A549 treated with AZD2906 at 1 μM for 4 hours (cell line): ENCODE measurements at places on chromosomes 7 and 10. TPM values are rescaled to one million over a fixed set of nuclear protein-coding genes. Genes with fewer than 3 reads are reported as not detected.

The UTF1 gene
- not detected in 5 replicates for total RNA-seq

The SH2D4B gene
- total RNA-seq, result 0.02 to 0.06 TPM (median 0.03 TPM) in 4 of 5 replicates, not detected in the other

The C10orf53 gene
- total RNA-seq, result not detected in 5 replicates

The IRF5 gene
- total RNA-seq, result 13.2 to 16.2 TPM (median 15.0 TPM) in 5 replicates

The NFE2L3 gene
- 7.5 to 9.1 TPM (median 7.7 TPM) in 5 replicates for total RNA-seq

The CROT gene
- total RNA-seq, result 5.5 to 7.1 TPM (median 6.4 TPM) in 5 replicates

The CNTNAP2 gene
- 0.02 to 0.05 TPM (median 0.02 TPM) in 4 of 5 replicates, not detected in the other for total RNA-seq

The PDE6C gene
- total RNA-seq, result not detected in 5 replicates

The TMEM178B gene
- total RNA-seq, result 1.1 to 1.5 TPM (median 1.3 TPM) in 5 replicates

The SEMA3E gene
- 1.8 to 2.3 TPM (median 1.9 TPM) in 5 replicates for total RNA-seq

The EBF3 gene
- total RNA-seq, result 0.13 to 0.33 TPM (median 0.20 TPM) in 5 replicates

The CPSF4 gene
- 30.8 to 42.9 TPM (median 41.9 TPM) in 5 replicates for total RNA-seq

The UCN3 gene
- total RNA-seq, result not detected in 5 replicates

The INHBA gene
- total RNA-seq, result 0.23 to 0.66 TPM (median 0.41 TPM) in 5 replicates

The ADIRF gene
- 0.19 to 0.30 TPM in 2 of 5 replicates, not detected in the others for total RNA-seq

The CUBN gene
- 0.02 to 0.06 TPM (median 0.05 TPM) in 5 replicates for total RNA-seq

The PILRA gene
- 2.6 to 5.1 TPM (median 4.1 TPM) in 5 replicates for total RNA-seq

The DDC gene
- total RNA-seq, result 0.54 to 1.4 TPM (median 0.93 TPM) in 5 replicates

The GLI3 gene
- 0.08 to 0.30 TPM (median 0.23 TPM) in 5 replicates for total RNA-seq

The PI4K2A gene
- total RNA-seq, result 20.7 to 24.1 TPM (median 22.4 TPM) in 5 replicates

The NAT16 gene
- 0.13 to 0.19 TPM (median 0.15 TPM) in 5 replicates for total RNA-seq

The PIP gene
- 0.16 to 0.41 TPM (median 0.29 TPM) in 3 of 5 replicates, not detected in the others for total RNA-seq

The CPA2 gene
- total RNA-seq, result 0.05 to 0.33 TPM (median 0.11 TPM) in 3 of 5 replicates, not detected in the others

The PHTF2 gene
- 11.2 to 19.7 TPM (median 14.4 TPM) in 5 replicates for total RNA-seq

The NUTM2E gene
- 0.34 to 0.51 TPM (median 0.43 TPM) in 5 replicates for total RNA-seq

The BAIAP2L1 gene
- total RNA-seq, result 37.8 to 39.3 TPM (median 38.3 TPM) in 5 replicates

The GIMAP1 gene
- not detected in 5 replicates for total RNA-seq

The TEX36 gene
- total RNA-seq, result not detected in 5 replicates

The CFAP70 gene
- 0.17 to 0.31 TPM (median 0.22 TPM) in 5 replicates for total RNA-seq

The SFR1 gene
- 12.1 to 16.2 TPM (median 12.6 TPM) in 5 replicates for total RNA-seq

The HOXA2 gene
- 0.40 to 0.85 TPM (median 0.76 TPM) in 5 replicates for total RNA-seq

The LIPN gene
- total RNA-seq, result not detected in 5 replicates

The HIF1AN gene
- 12.3 to 19.1 TPM (median 16.9 TPM) in 5 replicates for total RNA-seq

The CLRN3 gene
- total RNA-seq, result not detected in 5 replicates

The KCNIP2 gene
- total RNA-seq, result 0.35 to 0.60 TPM (median 0.47 TPM) in 5 replicates

The CHST3 gene
- total RNA-seq, result 49.9 to 62.3 TPM (median 61.0 TPM) in 5 replicates

The GRID1 gene
- 0.21 to 0.41 TPM (median 0.29 TPM) in 5 replicates for total RNA-seq

The SPDYE2B gene
- total RNA-seq, result not detected in 5 replicates

The ZC3HAV1L gene
- total RNA-seq, result 4.0 to 8.5 TPM (median 6.5 TPM) in 5 replicates

The SCIN gene
- total RNA-seq, result 0.31 to 0.43 TPM (median 0.39 TPM) in 5 replicates

The BICC1 gene
- 17.0 to 25.8 TPM (median 18.2 TPM) in 5 replicates for total RNA-seq

The LRCH4 gene
- 12.5 to 18.8 TPM (median 16.2 TPM) in 5 replicates for total RNA-seq

The ADARB2 gene
- total RNA-seq, result 0.06 to 0.17 TPM (median 0.06 TPM) in 3 of 5 replicates, not detected in the others

The LBX1 gene
- total RNA-seq, result not detected in 5 replicates

The ELFN1 gene
- 0.25 to 0.46 TPM (median 0.37 TPM) in 5 replicates for total RNA-seq

The MIOS gene
- 18.0 to 22.3 TPM (median 20.6 TPM) in 5 replicates for total RNA-seq

The UPK3BL2 gene
- 2.1 to 3.4 TPM (median 2.9 TPM) in 5 replicates for total RNA-seq

The ZNF804B gene
- not detected in 5 replicates for total RNA-seq

The CALML3 gene
- not detected in 5 replicates for total RNA-seq

The SFTPD gene
- 0.09 to 0.38 TPM (median 0.25 TPM) in 5 replicates for total RNA-seq

The VPS41 gene
- total RNA-seq, result 18.9 to 32.3 TPM (median 23.7 TPM) in 5 replicates

The GPR15LG gene
- not detected in 5 replicates for total RNA-seq

The EGR2 gene
- 0.22 to 0.32 TPM (median 0.29 TPM) in 5 replicates for total RNA-seq

The FZD8 gene
- total RNA-seq, result 3.2 to 5.4 TPM (median 4.6 TPM) in 5 replicates

The TUBB8 gene
- 0.05 to 0.12 TPM (median 0.07 TPM) in 3 of 5 replicates, not detected in the others for total RNA-seq

The USP6NL gene
- total RNA-seq, result 10.8 to 13.0 TPM (median 11.8 TPM) in 5 replicates
